ENCODE measurements at places on chromosomes 12 and 14.
A peak's percentile ranks its signal among the peaks of the same experiment; 100 is the strongest.

DNA sequence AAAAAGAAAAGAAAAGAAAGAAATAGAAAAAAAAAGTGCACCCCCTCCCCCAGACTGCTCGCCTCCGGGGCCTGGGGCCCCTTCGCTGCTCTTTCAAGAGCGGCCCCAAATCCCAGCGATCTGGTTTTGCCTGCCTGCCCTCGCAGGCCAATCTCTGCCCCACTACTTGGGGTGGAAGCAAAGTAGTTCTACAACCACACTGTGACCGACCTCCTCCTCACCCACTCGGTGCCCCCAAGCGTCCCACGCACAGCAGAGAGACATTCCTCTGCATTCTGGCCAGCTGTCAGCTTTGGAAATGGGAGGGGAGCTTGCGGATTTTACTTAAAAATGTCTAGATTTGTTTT, 2.4 kb upstream of the TBX3 start:
- DNase-seq, result no peak

- no peak for DNase-seq
Observed at GRCh38 chr12:111443086-111443485, 37.4 kb downstream of the SH2B3 start.

GRCh38 chr12:66061557-66062289, 68.8 kb downstream of the LLPH start:
- DNase-seq, result no peak

DNA sequence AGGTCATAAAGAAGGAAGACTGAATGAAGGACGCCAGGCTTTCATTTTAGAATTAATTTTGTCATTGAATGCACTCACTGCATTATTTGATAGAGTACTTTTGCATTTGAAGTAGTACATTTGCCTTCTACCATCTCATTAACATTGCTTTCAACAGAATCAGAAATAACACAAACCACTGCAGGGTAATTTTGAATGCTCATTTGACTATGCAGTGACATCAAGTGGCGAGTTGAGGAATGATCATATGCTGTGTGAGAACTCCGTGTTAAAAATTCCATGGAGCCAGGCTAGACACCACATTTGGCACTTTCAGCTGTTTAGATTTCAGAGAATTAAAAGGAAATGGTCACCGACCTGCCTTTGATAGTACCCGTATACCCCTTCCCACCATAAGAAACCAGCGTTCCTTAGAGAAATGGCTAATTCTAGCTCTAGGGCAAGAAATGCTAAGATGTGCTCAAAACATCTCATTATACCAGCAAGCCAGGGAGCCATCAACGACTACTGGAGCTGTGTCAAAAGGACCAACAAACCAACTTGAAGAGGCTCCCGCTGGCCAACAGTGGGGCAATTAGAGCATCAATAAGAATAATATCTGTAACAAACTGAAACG, 16.5 kb downstream of the HEBP1 start:
- DNase-seq, result peak; percentile 42

DNA sequence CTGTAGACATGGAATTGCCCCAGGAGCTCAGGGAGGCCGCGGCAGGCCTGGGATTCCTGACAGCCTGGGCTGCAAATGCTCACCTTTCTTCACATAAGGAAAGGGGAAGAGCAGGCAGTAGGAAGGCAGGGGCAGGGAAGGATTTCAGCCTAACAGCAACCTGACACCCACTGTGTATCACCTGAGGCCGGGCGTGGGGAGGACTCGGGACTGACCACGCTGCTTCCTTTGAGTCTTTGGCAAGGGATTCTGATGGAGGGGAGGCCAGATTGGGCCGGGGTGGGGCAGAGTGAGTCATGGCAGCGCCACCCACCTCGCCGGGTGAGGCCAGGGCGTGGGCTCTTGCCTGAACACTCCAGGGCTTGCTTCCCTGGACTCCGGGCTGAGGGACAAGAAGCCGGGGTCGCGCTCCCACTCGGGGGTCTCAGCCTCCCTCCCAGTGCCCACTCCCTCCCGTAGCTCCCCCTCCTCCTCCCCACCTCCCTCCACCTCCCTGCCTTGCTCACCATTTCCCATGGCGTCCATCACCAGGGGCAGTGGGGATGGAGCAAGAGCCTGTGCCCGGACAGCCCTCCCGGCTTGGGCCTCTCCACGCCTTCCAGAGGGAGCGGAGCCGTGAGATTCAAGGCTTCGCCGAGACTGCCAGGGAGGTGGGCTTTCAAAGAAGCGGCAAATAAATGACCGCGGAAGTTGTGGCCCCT, 247.9 kb upstream of the RTL1 start:
- DNase-seq, result no peak

DNA sequence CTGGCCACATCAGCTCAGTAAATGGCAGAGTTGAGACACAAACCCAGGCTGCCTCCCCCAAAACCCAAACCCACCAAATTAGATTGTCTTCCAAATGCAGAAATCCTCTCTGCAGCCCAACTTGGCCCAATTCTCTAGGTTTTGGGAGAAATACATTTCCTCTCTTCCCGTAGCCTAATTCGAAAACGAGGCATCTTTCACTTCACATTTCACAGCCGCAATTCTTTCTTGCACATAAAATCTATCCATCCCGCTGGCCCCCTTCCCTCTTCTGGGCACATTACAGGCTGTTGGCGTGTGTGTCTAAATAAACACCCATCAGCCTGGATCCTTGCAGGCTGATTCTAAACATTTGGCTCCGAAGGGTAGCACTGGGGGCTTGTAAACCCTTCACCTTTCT, 83.8 kb upstream of the VRK1 start:
- DNase-seq, result no peak

DNA sequence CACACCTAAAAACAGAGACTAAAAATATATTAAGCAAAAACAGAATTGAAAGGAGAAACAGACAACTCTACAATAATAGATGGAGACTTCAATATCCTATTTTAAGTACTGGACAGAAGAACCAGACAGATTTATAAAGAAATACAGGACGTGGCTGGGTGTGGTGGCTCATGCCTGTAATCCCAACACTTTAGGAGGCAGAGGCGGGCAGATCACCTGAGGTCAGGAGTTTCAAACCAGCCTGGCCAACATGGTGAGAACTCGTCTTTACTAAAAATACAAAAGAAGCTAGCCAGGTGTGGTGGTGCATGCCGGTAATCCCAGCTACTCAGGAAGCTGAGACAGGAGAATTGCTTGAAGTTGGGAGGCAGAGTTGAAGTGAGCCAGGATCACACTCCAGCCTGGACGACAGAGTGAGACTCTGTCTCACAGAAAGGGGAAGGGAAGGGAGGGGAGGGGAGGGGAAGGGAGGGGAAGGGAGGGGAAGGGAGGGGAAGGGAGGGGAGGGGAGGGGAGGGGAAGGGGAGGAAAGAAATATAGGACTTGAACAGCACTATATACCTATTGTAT, 53.0 kb downstream of the CDK17 start:
- no peak for DNase-seq

DNA sequence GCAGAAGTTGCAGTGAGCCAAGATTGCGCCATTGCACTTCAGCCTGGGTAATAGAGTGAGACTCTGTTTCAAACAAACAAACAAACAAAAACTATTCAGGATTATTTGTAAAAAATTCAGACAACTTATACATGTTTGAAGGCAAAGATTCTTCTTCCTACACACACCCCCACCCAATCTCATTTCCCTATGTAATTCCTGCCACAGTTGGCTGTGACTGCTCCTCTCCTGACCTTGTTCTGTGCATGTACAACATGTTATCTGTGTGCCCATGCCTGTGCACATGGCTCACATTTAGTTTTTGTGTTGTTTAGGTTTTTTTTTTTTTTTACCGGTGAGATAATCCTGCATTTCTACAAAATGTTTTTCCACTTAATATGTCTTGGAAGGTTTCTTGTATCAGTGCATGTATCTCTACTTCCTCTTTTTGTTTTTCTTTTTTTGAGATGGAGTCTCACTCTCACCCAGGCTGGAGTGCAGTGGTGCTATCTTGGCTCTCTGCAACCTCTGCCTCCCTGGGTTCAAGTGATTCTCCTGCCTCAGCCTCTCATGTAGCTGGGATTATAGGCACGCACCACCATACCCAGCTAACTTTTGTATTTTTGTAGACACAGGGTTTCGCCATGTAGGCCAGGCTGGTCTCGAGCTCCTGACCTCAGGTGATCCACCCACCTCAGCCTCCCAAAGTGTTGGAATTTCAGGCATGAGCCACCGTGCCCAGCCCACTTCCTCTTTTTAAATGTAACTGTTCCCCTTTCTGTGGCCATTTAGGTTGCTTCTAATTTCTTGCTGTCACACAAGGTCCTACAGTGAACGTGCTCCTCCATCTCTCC, 8.7 kb downstream of the CFAP251 start:
- no peak for DNase-seq

GRCh38 chr12:109482491-109482890, 5.1 kb downstream of the UBE3B start:
- no peak for DNase-seq

- peak; percentile 66 for DNase-seq
Observed at GRCh38 chr14:73741386-73741875, 27.2 kb upstream of the PNMA1 start.

DNA sequence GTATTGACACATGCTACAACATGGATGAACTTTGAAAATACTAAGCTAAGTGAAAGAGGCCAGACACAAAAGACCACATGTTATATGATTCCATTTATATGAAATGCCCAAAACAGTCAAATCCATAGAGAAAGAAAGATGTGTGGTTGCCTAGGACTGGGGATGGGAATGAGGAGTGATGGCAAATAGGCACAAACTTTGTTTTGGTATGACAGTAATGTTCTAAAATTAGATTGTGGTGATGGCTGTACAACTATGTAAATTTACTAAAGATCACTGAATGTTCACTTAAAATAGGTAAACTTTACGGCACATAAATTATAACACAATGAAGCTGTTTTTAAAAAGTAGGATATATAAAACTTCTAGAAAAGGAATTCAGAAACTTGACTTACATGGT, 41.7 kb downstream of the PPP1R13B start:
- no peak for DNase-seq

DNA sequence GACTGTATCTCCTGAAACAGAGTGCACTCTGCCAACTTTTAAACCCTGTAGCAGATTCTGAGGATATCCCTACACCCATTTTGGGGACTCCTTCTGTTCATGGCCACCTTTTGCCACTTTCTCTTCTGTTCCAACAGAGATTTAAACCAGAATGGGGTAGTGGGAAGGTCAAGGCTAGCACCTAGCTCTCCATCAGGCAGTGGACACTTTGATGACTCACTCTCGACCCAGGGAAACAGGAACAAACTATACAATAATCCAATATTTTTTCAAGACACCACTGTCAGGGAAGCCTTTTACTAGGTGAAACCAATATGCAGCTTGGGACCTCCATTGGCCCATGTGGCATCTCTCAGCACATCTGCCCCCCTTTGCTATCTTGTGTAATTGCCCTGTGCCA, 103.6 kb downstream of the DAAM1 start:
- no peak for DNase-seq

DNA sequence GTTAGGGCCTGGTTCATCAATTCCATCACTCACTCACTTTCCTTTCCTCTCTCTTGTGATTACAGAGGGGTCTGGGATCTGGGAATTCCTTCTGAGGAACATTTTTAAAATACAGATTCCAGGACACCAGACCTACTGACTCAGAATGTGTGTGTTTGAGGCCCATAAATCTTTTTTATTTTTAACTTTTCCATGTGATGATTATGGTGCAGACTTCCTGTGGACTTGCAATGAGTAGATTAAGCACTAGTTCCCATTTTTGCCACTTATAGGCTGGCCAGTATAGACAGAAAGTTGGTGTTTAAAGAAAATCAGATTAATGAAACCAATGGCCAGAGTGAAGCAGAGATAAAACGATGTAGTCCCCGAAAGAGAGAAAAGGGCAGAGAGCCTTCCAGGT, 28.1 kb downstream of the SLC41A2 start:
- DNase-seq, result peak; percentile 34

GRCh38 chr14:99792551-99793212, 531 bp upstream of the EML1 start:
- DNase-seq, result no peak

DNA sequence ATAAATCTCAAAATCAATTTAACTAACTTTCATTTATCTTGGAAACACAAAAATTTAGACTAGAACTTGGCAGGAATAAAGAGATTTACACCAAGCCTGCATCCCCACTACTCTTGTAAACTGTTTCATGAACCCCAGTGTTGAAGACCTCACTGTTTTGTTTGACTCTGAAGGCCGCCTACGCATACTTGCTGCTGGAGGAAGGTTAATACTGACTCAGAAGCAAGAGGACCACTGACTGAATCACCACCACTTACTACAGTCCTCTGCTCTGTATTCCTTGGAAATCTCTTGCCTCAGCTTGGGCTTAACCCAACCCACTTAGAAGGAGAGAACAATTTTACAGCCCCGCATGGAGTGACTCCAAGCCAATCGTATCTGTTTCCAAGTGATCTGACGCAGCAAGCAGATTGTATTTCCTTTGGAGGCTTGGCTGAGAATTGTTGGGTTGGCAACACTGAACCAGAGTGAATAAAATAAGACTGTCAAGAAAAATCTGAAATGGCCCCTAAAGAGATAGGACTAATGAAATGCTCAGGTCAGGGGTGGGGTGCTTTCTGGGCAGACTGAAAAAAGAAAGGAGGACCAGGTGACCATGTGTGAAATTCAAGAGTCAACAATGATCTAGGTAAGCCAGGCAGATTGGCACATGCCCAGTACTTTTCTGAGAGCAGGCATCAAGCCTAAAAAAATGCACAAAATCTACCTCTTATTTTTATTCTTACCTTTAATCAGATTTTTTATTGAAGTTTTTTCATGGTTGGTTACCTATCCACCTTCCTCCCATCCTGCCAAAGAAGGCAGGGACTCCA, 248.6 kb downstream of the ZFP36L1 start:
- peak; percentile 37 for DNase-seq

GRCh38 chr12:93113317-93114006, 184.4 kb upstream of the EEA1 start:
- DNase-seq, result no peak

GRCh38 chr12:68750506-68750905, 4.5 kb downstream of the SLC35E3 start:
- DNase-seq, result no peak

DNA sequence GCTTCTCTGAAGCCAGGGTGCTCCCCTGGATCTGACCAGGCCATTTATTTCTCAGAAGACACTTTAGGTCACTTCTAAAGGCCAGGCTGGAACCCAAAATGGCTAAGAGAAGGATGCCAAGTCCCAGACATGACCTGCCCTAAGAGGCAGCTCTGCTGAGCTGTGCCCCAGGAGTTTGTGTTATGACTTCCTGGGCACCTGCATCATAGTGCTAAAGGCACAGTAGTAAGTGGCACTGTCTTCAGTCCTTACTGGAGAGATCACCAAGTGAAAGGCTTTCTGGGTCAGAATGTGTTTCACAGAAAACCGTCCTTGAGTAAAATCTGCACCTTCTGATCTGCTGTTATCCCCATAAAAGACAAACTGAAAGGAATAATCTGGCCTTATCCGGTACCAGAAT, 120.2 kb downstream of the DAD1 start:
- no peak for DNase-seq
